ENCODE measurements at places on chromosomes 13 and 19.

- no peak for DNase-seq
Observed at GRCh38 chr19:33713194-33713593, 83.5 kb upstream of the KCTD15 start.

- DNase-seq: no peak
Observed at GRCh38 chr19:23394511-23394910, 760 bp downstream of the ZNF91 start.

GRCh38 chr13:110331362-110331761 is 24.3 kb downstream of the COL4A2 start:
- DNase-seq: no peak

DNA sequence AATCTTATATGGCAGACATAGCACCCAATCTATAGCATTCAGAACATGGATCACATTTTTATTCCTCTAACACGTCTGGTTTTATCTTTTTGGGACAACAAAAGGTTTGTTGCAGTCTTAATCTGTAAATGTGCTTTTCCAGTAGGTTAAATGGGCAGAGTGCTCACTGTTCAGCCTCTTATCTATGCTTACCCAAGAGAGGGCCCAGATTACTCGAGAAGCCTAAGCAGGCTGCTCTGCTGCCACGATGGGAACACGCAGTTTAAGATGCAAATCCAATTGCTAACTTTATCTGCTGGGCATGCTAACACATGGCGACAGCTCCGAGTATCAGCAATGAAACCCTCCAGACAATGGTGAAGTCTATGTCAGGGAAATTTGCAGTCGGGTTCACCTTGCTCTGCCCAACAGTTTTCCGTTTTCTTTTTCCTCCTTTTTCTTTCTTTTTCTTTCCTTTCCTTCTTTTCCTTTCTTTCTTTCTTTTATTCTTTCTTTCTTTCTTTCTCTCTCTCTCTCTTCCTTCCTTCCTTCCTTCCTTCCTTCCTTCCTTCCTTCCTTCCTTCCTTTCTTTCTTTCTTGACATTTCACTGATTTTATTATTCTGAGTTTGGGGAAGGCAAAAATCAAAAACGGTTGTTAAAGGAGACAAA is 115.3 kb downstream of the RBM26 start:
- no peak for DNase-seq

GRCh38 chr13:24660023-24660741 is 20.0 kb upstream of the ATP12A start:
- DNase-seq: no peak

- no peak for DNase-seq
Observed at GRCh38 chr19:39154629-39155100, 29.1 kb downstream of the PAK4 start.

DNA sequence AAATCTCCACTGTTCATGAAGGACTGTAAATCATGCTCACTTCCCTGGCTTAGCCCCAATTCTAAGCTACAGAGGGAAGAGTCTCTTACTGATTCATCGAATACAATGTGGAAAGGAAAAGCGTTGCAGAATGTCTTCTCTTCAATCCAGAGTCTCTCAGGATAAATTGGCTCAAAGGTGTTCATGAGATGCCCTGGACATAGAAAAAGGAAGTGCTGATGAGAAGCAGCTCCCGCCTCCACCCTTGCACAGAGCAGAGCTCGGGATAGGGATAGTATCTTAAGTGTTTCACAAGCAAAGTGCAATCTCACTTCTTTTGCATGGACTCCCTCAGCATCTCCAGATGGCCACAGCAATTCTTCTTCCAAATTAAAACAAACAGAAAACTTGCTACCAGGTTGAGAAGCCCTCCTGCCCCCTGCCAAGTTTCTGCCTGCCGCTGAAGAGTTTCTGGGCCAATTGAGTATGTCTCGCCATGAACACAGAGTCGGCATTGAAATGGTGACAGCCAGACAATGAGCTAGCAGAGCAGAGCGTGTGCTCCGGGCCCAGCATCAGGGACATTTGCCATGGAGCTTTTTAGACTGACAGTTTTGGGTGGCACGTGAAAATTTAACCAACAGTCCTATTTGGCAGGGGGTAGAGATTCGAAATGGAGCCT is 85.7 kb downstream of the C13orf42 start:
- DNase-seq: no peak

- no peak for DNase-seq
Observed at GRCh38 chr13:95503662-95504061, 48.9 kb upstream of the CLDN10 start.

DNA sequence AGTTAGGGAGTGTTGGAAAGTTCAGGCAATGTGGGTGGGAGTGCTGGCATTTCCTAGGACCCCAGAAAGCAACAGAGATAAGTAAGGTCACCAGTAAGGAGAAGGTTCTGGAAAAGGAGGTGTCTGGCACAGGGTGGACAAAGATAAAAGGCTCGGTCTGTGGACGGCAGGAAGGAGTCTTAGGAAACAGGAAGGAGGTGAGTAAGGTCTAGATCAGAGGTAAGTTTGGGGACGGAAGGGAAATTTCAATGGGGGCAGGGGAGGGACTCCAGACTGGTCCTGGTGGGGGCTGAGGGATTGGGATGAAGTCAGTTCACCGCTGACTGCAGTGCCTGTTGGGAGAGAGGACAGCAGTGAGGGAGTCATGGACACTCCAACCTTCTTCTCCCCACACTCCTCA is 7.8 kb upstream of the OPA3 start:
- DNase-seq: no peak

- no peak for DNase-seq
Observed at GRCh38 chr13:26021956-26022355, 29.9 kb downstream of the SHISA2 start.

GRCh38 chr19:21326169-21326568 is 3.0 kb downstream of the ZNF708 start:
- DNase-seq: no peak

- DNase-seq: no peak
Observed at GRCh38 chr19:39943586-39943985, 9.2 kb upstream of the FCGBP start.

DNA sequence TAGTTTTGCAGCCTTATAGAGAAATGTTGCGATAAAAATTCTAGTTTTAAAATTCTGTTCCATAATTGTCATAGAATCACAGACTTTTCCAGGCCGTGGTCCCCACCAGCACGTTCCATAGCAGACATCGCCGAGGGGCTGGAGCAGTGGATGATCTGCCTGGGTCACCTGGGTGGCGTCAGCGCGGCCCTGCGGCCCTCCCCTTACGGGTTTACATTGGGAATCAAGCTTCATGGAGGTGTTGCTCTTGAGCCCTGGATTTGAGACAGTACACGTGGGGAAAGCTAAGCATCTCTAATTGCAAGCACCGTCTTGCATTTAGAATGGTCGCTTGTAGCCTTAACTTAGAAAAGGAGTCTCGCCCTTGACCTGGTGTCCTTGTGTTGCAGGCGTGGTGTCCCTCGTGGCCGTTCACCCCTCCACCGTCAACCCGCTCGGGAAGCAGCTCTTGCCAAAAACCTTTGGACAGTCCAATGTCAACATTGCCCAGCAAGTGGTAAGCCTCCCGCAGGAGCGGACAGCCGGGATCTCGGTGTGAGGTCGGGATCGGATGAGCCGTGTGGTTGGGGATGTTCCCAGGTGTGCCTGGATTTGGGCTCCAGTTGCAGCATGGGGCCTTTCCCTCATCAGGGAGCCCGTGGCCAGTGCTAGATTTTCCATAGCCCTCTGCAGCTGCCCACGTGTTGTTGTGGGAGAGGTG is 35.1 kb downstream of the ATP4B start:
- DNase-seq: no peak

DNA sequence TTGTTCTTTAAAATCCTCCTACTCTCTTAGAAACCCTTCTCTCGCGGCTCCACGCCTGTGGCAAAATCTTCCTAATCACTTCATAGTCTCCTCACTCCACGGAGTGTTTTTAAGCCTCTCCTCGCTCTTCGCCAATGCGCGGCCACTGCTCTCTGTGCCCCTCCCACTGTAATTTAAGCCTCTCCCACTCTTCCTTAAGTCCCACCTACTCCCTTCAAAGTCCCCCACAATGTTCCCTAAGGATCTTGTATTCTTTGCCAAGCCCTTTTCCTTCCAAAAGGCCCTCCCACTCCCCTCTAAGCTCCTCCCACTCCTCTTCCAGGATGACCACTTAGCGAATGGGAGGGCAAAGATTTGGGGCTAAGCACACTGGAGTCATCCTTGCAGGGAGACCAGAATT is 1.3 kb downstream of the FIZ1 start:
- DNase-seq: no peak

GRCh38 chr13:113454936-113455335 is 1.6 kb upstream of the ADPRHL1 start:
- DNase-seq: no peak

GRCh38 chr13:33367926-33368325 is 82.4 kb upstream of the STARD13 start:
- no peak for DNase-seq

GRCh38 chr13:59566561-59566960 is 597.2 kb downstream of the DIAPH3 start:
- no peak for DNase-seq

DNA sequence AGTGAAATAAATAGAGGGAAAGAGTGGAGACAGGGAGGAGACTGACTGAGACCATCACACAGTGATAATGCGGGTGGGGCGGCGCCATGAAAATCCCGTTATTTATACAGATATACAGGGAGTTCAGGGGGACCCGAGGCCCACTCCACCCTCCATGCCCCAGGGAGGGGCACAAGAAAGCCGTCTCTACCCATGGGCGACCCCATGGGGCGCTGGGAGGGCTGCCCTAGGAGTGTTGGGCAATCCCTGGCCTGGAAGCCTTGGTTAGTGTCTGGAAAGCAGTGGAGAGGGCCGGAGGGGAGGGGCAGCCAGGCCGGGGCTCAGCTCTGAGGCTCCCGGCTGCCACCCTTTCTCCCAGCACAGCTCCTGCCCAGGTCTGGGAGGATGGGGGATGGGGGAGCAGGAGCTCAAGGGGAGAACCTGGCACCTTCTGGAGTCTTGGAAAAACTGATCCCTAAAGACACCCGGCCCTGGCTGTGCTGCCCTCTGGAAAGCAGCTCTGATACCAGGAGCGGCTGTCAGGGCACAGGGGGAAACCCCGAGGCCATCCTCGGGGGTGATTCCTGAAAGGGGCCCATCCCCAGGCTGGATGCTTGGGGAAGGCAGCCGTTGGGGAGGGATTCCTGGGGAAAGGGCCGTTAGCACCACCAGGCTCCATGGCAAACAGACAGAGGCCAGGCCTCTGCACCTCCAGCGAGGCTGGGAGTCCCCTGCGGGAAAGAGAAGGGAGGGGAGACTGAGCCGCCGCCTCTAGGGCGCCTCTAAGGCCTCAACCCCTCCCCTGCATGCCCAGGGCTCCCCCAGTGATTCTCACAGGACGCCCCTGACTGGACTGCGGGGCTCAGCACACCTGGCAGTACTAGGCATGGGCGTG is 3.0 kb upstream of the PRKD2 start:
- DNase-seq: no peak

DNA sequence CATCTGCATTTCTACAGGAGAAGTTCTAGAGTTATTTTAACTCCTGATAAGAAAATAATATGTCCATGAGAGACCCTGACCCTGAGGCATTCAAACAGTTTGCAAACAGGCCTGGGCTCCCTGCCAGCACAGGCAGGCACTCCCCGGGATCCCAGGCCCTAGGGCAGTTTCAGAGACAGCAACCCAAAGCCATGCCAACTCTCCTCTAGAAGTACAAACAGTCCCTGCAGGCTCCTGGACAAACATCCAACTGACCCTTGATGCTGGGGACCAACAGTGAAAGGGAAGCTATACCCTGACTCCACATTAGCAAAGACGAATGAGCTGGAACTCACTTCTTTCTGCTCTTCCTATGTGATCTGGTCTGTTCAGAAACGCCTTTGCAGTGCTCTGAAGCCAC is 44.8 kb downstream of the CCDC70 start:
- DNase-seq: no peak

- DNase-seq: peak; percentile 87
Observed at GRCh38 chr19:18023622-18024251, 15.8 kb downstream of the ARRDC2 start.

- DNase-seq: no peak
Observed at GRCh38 chr13:26494571-26495195, 62.8 kb upstream of the WASF3 start.

- DNase-seq: no peak
Observed at GRCh38 chr13:107736731-107737130, 478.6 kb downstream of the LIG4 start.

- no peak for DNase-seq
Observed at GRCh38 chr13:30446126-30446500, 19.6 kb downstream of the HMGB1 start.

DNA sequence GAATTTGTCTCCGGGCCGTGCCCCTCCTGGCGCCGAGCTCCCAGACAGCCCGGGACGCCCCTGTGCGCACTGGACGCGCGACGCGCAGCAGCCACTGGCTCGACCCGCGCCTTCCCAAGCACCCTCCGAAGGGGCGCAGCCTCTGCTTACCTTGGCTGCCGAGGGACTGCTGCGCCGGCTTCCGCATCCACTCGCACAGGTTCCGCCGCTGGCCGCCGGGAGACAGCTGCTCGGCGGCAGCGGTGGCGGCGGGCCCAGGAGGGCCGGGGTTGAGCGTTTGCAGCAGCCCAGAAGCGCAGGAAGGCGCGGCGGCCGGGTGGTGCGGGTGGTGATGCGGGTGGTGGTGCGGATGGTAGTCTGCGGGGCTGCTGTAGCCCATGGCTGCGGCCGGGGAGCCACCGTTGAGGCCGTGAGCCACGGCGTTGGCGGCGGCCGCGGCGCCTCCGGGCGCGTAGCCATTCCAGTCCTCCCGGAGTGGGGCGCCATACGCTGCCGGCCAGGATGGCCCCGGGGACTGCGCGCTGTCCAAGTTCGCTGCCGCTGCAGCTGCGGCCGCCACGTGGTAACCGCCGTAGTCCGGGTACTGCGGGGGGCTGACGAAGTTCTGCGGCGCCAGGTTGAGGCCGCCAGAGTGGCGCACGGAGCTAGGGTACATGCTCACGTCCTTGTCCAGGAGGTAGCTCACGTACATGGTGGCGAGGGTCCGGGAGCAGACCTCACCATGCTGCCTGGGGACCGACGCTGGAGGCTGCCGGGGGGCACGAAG is 616 bp downstream of the CDX2 start:
- DNase-seq: no peak

DNA sequence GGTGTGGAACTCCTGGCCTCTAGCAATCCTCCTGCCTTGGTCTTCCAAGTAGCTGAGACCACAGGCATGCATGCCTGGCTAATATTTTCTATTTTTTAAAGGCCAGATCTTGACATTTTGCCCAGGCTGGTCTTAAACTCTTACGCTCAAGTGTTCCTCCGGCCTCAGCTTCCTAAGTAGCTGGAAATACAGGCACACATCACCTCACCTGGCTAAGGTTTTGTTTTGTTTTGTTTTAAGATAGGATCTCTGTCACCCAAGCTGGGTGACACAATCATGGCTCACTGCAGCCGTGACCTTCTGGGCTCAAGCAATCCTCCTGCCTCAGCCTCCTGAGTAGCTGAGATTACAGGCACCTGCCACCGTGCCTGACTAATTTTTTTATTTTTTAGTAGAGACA is 5.5 kb upstream of the RLN3 start:
- DNase-seq: no peak

All from coronary artery (tissue), 2 donors.